ENCODE measurements at places on chromosomes 3 and 15. TPM values are rescaled to one million over a fixed set of nuclear protein-coding genes. Genes with fewer than 3 reads are reported as not detected.

DNA sequence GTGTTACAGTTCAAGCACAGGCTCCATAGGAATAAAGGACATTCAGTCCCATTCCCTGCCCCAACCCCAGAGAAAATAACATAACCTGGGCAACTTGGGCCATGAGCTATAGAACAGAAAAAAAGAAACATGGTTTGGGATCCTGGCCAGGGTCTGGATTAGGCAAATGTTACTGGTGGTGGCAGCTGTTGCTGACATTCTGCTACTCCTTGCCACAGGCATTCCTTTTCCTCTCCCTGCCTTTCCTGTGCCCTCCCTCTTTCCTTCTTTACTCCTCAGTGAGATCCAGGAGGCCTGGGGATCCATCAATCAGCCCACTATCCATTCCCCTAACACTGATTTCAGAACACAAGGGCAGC lies 129.1 kb downstream of the NTRK3 start:
- no peak for DNase-seq

DNA sequence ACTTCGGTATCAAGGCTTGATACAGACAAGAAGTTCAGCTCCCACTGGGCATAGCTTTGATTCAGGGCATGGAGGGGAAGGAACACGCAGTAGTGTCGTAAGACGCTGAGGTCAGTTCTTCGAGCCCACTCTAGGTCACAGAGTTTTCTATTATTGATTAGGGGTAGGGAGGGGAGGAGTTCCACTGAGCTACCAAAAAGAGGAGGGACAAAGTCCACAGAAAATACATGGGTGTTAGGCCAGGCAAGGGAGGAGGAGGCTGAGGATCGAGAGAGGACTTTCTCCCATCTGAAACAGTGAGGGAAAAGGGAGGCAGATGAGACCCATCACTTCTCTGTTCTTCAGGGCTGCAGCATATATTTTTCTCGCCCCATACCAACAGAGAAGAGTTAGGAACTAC lies 75.1 kb upstream of the GUCA1C start:
- DNase-seq: no peak

RTP1 gene
- polyA plus RNA-seq: not detected

DNA sequence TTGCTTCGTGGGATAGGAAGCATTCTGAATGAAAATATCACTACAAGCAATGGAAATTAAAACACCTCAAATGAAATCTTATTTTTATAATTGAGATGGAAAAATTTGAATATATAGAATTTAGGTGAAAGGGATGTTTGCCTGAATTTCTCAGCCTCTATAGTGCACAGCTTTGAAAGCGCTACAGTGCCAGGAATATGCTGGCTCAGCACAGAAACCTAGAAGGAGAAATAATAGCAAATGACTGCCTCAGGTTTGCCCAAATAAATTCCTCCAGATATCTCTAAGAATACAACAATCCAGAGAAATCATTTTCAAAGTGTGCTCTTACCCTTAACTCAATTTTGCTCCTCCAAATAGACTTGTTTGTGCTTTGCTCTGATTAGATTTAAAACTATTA lies 141.1 kb upstream of the ZNF385D start:
- no peak for DNase-seq

- peak; percentile 80 for DNase-seq
Observed at GRCh38 chr15:85318048-85318731, 62.2 kb upstream of the AKAP13 start.

DNA sequence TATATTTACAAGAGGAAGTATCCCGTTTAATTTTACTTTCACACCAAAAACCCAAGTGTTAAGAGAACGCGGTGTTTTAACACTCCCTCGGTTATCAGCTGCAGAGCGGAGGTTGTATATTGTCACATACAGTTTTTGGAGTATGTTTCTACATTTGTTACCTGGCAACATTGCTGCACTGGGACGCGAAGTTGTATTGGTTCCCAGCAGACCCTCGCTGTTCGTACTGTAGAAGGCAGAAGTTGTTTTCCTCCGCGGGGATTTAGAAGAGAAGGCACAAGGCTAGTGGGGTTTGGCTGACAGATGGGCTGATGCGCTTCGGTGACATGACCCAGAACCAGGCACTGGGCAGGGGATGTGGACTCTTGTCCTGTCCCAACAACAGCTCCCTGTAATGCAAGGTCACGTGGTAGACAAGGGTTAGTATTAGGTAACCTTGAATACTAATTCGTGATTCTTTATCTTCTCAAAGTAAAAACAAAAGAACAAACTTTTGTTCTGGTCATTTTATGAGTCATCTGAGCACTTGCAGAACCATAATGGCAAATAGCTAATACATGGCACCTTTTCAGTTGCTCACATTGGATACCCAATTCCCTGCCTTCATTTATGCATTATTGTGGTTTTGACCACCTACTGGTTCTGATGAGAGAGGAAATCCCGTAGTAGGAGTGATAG lies 230.4 kb upstream of the BHLHE40 start:
- DNase-seq: no peak

DNA sequence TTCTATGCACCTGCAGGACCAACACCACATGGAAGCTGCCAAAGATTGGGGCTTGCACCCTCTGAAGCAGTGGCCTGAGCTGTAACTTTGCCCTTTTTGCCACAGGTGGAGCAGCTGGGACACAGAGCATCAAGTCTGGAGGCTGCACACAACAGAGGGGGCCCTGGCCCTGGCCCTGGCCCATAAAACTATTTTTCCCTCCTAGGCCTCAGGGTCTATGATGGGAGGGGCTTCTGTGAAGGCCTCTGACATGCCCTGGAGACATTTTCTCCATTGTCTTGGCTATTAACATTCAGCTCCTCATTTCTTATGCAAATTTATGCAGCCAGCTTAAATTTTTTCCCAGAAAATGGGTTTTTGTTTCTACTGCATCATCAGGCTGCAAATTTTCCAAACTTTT lies 335.5 kb downstream of the ARPP21 start:
- DNase-seq: no peak

GRCh38 chr3:171696805-171697204 lies 113.5 kb downstream of the PLD1 start:
- no peak for DNase-seq

DNA sequence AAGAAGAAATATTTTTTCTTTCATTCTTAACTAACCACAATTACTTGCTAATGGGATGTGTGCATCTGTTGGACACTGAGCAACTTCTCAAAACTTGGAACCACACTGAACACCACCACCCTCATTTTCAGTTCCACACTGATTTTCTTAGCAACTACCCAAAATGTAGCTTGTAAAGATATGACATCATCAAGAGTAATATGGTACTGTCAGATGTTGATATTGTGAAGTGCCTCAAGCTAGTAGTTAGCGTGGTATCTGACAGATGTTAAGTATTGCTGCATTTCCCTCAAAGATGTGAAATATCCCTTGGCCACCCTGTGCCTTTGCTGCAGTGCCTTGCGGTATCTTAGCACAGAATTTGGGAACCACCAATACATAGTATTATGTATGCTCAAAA lies 9.3 kb downstream of the RFTN1 start:
- DNase-seq: no peak

PEX11A gene
- polyA plus RNA-seq: 12.0 TPM

GRCh38 chr3:150407808-150408220 lies 284 bp upstream of the TSC22D2 start:
- DNase-seq: peak; percentile 76

GRCh38 chr3:172953571-172953970 lies 187.5 kb downstream of the SPATA16 start:
- no peak for DNase-seq

DNA sequence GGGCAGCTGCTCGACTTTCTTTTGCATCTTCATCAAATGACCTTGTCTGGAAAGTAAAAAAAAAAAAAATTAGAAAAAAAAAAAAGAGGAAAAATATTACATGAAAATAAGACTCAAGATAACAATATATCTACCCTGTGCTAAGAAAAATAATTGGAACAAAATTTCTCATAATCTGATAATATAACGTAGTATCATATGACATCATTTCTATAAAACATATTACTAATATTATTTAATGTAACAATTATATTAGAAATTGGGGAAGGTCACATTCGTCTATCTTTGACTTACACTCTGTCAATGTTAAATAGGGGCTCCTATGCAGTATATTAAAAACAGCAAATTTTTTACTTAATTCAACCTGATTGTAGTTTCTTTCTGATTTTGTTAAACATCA lies 44.1 kb downstream of the INO80 start:
- DNase-seq: no peak

DNA sequence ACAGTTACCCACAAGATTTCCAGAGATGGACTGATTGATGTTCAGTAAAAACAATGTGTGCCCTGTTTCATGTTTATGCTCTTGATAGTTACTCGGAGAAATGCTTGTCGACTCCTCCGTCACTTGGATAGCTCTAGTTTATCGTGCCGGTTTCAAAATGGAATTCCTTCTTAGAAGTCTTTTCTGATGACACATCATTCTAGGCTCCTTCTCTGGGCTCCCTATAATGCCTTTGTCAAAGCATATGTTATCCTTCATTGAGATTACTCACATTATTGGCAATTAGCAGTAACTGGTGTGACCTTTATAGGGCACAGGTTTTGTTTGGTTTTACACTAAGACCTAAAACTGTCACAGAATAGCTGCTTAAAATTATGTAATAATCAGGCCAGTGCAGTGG lies 201.8 kb downstream of the CNTN6 start:
- DNase-seq: peak; percentile 0

INKA1 gene
- polyA plus RNA-seq: 4.4 TPM

GRCh38 chr3:38742550-38742949 lies 73.5 kb downstream of the SCN10A start:
- no peak for DNase-seq

GRCh38 chr3:140243575-140243974 lies 308.6 kb downstream of the CLSTN2 start:
- DNase-seq: no peak

DNA sequence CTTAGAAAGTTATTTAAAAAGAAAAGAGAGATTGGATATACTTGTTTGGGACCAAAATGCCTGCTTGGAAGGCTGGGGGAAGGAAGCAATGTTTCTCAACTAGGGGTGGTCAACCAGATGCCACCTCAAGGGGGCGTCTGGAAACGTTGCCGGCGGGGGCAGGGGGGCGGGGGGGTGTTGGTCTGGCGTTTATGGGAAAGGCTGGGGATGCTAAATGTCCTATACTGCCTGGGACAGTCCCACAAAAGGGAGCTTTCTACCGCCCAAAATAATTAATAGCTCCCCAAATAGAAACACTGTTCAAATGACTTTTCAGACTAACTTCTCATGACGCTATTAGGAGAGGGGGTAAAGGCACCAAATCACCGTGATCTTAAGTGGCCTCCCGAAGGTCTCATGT lies 2.2 kb downstream of the POLG start:
- peak; percentile 37 for DNase-seq

- DNase-seq: no peak
Observed at GRCh38 chr3:103906304-103906703, 1460.4 kb upstream of the ALCAM start.

GRCh38 chr15:69154078-69154477 lies 6.4 kb upstream of the GLCE start:
- DNase-seq: no peak

GRCh38 chr3:157872902-157873301 lies 233.3 kb downstream of the SHOX2 start:
- DNase-seq: no peak

- peak; percentile 42 for DNase-seq
Observed at GRCh38 chr3:14274999-14275961, 96.7 kb downstream of the LSM3 start.

GP5 gene
- 0.21 TPM for polyA plus RNA-seq

SLC12A8 gene
- 3.1 TPM for polyA plus RNA-seq

GRCh38 chr15:96332637-96333121 lies 2.2 kb downstream of the NR2F2 start:
- DNase-seq: no peak

DNA sequence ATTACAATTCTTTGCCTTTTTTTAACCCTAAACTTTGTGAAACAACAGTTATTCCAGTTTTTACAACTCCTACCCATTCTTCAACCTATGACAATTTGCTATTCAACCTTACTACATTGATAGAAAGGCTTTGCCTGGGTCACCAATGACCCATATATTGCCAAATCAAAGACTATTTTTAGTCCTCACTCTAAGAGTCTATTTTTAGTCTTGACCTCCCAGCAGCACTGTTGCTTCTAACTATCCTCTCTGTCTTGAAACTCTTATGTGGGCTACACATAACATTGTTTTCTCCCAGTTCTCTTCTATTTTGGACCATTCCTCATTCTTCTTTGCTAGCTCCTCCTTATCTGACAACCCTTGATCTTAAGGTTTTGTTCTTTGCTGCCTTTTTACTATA lies 71.4 kb downstream of the C3orf80 start:
- peak; percentile 61 for DNase-seq

FRMD4B gene
- 38.6 TPM for polyA plus RNA-seq

- DNase-seq: peak; percentile 88
Observed at GRCh38 chr15:99076555-99077308, 28.1 kb upstream of the SYNM start.

DNA sequence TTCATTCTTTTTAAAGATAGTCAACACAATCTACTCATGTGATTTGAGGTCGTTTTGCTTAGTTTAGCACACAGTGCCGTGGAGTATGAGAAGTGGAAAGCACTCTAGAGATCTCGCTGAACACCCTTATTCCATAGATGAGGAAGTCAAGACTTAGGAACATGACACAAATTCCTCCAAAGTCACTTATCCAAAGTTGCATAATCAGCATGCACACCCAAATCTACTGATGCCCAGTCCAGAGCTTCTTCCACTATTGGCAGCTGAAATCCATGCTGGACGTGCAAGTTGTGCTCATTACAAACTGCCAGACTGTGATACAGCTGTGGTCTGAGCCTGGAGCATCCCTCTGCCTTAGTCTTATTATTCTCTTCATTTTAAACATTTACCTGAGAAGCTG lies 83.5 kb upstream of the ZNF280D start:
- DNase-seq: no peak

DNA sequence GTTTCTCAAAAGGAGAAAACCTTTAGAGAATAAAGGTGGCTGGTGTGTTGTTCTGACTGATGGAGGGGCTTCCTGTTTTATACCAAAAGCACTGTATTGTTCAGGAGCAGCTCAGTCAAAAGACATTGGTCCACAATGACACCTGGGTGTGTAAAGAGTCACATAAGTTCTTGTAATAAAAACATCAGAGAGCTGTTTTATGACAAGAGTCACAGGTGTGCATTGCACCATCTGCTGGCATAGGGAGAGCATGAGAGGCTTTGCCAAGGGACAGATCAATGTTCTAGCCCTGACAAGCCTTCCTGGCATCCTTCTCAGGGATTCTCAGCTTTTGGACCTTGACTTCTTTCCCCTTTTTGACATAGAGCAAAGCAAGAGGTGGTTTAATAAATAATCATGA lies 20.4 kb downstream of the ARPP21 start:
- peak; percentile 27 for DNase-seq

- no peak for DNase-seq
Observed at GRCh38 chr15:41978534-41978933, 6.2 kb upstream of the EHD4 start.

Measured in cardiac muscle cell (in vitro differentiated cells and primary cell).